NAMALWA (cell line): ENCODE measurements at places on chromosomes 5 and 9.

DNA sequence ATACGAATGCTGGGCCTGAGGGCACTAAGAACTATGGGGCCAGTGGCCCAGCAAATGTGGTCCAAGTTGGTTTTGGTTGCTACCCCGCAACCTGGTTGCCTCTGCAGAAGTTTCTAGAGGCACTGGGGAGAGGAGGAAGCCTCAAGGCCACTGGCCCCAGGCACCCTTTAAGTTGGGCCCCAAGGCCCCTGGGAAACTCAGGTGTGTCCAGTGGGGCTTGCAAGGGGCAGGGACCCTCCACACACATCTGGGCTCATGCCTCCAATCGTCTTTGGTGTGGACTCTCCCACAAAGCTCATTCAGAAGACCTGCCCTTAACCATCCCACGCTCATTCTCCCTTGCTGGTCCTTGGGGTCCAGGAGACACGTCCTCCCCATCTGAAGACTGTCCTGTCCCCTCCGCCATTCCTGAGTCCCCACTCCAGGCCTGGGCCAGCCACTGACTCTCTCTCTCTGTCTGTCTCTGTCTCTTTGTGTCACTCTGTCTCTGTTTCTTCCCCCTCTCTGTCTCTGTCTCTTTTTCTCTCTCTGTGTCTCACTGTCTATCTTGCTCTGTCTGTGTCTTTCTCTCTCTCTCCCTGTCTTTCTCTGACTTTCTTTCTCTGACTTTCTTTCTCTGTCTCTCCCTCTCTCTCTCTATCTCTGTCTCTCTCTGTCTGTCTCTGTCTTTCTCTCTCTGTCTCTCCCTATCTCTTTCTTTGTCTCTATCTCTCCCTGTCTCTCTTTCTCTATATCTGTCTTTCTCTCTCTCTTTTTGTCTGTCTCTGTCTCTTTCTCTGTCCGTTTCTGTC lies 3.3 kb upstream of the SLC6A19 start:
- DNase-seq: no peak

- DNase-seq: no peak
These were observed 25.2 kb upstream of the CTSV start for GRCh38 chr9:97064176-97064575.

DNA sequence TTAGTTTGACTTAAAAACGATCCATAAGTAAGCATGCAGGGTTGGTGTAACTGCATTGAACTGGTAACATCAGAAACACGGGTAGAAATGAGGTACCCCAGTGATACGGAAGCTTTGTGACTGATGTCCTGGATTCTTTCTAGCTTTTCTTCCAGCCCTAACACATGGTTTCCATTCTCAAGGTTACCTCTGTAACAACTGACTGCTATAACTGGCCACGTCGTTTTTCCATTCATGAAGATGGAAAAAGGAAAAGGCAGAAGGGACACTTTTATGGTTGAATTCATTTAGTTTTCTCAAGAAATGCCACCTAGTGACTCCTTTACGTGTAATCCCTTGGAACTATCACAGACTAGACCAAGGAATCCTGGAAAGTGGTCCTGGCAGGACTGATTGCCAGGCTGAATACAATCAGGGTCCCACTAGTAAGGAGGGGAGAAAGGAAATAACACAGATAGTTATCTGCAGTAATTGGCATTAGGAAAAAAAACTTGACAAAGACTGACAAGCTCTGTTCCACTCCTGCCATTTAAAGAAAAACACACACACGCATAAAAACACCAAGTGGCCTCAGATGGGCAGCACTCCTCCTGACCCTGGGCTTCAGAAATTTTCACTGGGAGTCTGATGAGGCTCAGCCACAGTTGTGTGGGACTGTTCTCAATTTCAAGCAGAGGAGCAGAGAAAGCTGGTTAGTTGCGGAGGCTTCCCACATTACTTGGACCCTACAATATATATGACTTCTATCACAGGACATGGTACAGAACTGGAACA lies 77.5 kb upstream of the ZNF169 start:
- DNase-seq: no peak

DNA sequence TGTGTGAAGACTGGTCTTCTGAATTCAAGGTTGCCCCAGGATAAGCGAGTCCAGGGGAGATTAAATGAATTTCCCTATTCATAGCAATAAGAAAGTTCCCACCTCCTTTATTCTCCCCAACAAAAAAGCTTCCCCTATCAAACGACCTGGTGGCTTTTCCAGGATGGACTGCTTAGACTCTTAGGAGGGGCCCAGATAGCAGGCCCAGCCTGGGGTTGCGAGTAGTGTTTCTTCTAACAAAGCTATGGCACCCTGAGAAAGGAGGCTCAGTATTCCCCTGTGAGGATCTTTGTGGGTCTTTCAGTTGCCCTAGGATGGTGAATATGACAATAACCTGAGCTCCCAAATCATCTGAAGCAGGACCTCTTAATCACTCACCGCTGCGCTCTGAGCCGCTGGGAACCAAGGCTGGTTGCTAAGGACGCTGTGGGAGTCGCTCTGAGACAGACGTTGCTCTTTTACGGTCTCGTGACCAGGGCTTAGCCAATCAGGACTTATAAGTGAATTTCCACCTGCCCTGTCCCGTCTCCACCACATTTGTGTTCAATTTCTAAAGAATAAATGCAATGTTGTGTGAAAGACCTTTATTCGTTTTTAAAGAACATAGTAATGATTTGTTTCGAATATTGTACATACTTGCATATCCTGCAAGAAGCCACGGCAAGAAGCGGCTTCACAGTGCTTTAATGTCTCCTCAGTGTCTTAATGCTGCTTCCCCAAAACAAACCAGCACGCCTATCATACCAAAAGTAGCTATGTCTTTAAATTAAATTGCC lies at the start of gene TMEM232:
Gene TMEM232 (minus strand): TSS at position 423 of the 776 bp plus-strand sequence. CDS start 59,319 bp downstream, outside the sequence.
- DNase-seq: peak; percentile 82

DNA sequence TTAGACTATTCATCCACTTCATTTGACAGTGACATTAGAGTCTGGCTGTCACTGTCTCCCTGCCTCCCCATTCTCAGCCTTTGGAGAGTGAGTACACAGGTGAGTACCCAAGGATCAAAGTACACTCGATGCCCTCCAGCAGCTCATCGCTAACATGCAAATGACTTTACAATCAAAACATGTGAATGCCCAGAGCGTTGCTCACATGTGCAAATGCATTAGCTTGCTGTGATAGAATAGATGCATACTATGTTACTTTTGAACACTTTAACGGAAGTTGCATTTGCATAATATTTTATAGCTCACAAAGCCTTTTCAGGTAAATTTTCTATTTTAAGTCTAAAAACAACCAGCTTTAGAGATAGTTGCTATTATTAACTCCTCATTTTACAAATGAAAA lies 107.6 kb downstream of the SYK start:
- peak; percentile 32 for DNase-seq

GRCh38 chr9:35736201-35736633 lies 3.8 kb downstream of the CREB3 start:
- DNase-seq: peak; percentile 91

- no peak for DNase-seq
These were observed 41.9 kb downstream of the TJP2 start for GRCh38 chr9:69215774-69216485.

GRCh38 chr5:121315786-121316185 lies 535.9 kb upstream of the FTMT start:
- no peak for DNase-seq

GRCh38 chr9:8473244-8474020 lies 673.9 kb upstream of the DMAC1 start:
- no peak for DNase-seq

- DNase-seq: peak; percentile 92
These were observed 43.8 kb downstream of the ANKRD33B start for GRCh38 chr5:10607666-10608073.

DNA sequence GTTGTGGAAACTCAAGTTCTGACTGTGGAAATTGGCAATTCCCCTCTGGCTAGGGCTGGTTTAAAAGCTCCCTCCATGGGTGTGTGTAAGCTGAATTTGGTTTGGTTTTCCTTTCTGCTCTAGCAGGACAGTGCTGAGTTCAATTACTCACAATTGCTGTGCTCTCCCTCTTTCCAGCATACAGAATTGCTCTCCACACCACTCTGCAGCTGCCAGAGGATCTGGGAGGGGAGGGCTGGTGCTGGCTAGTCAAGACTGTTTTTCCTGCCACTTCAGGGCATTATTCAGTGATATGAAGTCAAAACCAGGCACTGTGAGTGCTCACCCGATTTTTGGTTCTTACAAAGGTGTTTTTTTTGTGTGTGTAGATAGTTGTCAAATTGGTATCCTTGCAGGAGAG lies 336.9 kb upstream of the SLC24A2 start:
- DNase-seq: no peak

GRCh38 chr5:104111632-104112031 lies 549.0 kb upstream of the NUDT12 start:
- DNase-seq: no peak

DNA sequence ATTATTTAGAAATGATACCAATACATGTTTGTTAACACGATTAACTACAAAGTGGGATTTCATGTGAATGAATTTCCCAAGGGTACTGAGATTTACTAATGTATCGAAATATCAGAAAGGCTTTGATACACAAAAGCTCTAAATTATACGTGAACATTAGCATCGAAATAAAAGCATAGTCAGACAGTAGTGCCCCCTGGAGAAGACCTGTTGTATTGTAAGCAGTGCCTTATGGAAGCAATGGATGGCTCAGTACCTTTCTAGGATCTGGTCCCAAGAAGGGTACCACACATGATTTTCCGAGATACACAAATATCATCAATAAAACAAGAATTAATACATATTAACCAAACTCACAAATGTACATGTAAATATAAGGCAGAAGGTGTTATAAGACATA lies 153.8 kb downstream of the CDH12 start:
- no peak for DNase-seq
